NCI-H1092 treated with DMSO at 0.1 percent for 48 hours (cell line): ENCODE measurements at places on chromosomes 16 and 17.

DNA sequence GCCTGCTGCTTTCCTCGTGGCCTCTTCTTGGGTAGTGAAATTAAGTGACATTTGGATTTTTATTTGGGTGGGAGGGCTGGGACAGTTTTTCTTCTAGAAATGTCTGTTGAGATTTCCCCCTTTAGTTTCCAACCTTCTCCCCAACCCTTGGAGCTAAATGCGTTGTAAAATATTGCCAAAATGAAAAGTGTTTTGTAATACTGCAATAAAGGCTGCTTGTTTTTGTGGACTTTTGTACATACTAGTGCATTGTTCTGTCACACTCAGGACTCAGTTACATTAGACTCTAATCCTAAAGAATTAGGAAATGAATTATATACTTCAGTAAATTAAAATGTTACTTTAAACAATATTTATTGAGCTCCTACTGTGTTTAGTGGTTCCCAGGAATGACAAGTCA is 21.7 kb downstream of the HEATR9 start:
- no peak for DNase-seq

GRCh38 chr17:19306160-19307111 is 56.1 kb downstream of the B9D1 start:
- no peak for DNase-seq

- DNase-seq: no peak
Measured at GRCh38 chr16:62190426-62190825, 154.2 kb upstream of the CDH8 start.

DNA sequence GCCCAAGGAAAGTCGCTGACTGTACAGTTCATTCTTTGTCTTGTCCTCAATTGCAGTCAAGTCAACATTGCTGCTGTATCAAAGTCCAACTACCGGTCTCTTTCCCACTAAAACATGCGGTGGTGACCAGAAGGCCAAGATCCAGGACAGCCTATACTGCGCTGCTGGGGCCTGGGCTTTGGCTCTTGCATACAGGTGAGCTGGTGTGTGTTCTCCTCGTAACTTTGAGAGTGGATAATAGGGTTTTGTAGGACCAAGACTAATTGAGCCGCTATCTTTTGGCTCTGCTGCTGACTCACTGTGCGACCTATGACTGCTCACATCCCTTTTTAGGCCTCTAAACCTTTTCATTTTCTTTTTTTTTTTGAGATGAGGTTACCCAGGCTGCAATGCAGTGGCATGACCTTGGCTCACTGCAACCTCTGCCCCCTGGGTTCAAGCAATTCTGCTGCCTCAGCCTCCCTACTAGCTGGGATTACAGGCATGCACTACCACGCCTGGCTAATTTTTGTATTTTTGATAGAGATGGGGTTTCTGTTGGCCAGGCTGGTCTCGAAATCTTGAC is 38.7 kb downstream of the PHKB start:
- no peak for DNase-seq

DNA sequence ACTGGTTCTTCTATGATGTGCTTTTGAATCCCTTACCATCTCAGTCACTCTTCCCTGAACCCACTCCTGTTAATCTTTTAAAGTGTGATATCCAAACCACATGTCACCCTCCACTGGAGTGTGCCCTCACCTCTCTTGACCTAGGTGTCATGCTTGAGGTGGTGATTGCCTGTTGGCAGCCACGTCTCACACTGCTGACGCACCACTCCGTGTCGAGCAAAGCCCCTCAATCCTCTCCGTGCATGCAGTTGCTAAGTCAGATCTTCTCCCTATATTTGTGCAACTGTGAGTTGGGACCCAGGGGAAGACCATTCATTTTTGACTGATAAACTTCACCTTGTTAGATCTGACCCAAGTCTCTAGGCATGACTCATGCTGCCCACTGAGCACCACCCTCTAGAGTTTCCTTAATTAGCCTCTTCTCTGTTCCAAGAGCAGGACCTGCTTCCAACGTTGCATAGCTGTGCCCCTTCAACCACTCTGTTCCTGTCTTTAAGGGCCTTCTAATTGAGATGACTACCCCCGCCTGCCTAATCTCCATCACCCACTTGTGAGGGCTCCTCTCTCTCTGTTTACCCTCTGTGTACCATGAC is 2.7 kb downstream of the MYH13 start:
- DNase-seq: no peak
